ENCODE measurements at places on chromosomes 2 and 18. TPM values are rescaled to one million over a fixed set of nuclear protein-coding genes. Genes with fewer than 3 reads are reported as not detected.

Gene NT5C1B
- total RNA-seq, result not detected

Gene GFPT1
- total RNA-seq, result 21.2 TPM

Gene POU3F3
- not detected for total RNA-seq

Gene CPO
- total RNA-seq, result not detected

Gene DUSP2
- 0.99 TPM for total RNA-seq
